ENCODE measurements at places on chromosomes 3 and 15. TPM values are rescaled to one million over a fixed set of nuclear protein-coding genes. Genes with fewer than 3 reads are reported as not detected.

- DNase-seq: no peak
Measured at GRCh38 chr15:51180011-51180410, 85.3 kb upstream of the TNFAIP8L3 start.

Gene RNF7
- 101 TPM for polyA plus RNA-seq

DNA sequence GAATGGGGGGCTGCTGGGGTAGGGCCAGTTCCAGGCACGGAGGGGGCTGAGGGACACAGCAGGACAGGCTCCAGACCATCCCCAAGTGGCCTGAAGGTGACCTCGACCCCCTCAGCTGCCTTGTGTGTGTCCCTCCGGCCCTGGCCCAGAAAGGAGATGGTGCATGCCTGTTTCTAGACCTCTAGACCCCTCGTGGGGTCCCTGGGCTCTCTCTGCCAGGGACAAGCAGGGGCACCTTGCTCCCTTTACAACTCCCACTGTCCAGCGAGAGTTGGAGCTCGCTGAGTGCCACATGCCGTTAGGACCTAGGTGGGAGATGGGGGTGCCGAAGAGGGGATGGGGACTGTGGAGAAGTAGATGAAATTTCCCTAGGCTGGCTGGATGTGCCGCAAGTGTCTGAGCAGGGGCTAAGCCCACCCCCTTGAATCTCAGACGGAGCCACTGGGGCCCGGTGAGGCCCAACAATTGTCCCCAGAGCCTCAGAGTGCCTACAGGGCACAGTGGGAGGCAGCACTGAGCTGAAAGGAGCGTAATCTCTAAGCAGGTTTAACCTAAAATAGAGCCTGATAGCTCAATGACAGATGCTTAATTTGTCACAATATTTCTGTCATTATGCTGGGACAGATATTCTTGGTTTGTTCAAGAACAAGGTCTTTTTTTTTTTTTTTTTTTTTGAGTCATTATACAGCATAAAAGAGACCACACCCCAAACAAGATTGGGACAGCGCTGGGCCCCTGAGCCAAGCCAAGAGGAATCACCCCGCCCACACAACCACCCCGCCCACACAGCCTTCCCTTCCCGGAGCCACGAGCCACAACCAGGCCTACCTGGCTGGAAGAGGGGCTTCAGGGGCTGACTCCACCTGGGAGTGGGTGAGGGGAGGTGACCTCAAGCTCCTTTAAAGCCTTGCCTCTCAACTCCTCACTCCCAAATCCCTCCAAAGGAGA lies 23.6 kb upstream of the KLF13 start:
- DNase-seq: no peak

- no peak for DNase-seq
Measured at GRCh38 chr3:152299249-152299976, 30.7 kb downstream of the MBNL1 start.

DNA sequence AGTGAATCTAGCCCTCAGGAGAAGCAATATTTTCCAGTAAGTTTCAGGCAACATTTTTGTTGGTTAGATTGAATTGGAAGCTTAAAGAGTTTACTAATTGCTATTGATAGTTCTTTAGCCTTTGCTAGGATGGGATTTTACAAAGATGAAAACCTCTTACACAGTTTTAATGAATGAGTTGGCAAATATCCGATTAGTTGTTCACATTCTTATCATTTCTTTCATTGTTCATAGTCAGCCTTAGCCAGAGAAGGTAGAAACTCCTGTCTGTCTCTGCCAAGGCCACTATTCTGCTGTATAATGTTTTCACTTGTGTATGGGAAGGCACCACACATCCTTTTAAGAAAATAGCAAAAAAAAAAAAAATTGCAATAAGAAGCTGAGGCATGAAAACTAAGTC lies 222.0 kb upstream of the MANF start:
- no peak for DNase-seq

GRCh38 chr3:126743350-126743749 lies 39.3 kb downstream of the CHCHD6 start:
- DNase-seq: no peak

Gene SLC28A1
- polyA plus RNA-seq: 0.23 TPM

Gene CD86
- polyA plus RNA-seq: 4.1 TPM

DNA sequence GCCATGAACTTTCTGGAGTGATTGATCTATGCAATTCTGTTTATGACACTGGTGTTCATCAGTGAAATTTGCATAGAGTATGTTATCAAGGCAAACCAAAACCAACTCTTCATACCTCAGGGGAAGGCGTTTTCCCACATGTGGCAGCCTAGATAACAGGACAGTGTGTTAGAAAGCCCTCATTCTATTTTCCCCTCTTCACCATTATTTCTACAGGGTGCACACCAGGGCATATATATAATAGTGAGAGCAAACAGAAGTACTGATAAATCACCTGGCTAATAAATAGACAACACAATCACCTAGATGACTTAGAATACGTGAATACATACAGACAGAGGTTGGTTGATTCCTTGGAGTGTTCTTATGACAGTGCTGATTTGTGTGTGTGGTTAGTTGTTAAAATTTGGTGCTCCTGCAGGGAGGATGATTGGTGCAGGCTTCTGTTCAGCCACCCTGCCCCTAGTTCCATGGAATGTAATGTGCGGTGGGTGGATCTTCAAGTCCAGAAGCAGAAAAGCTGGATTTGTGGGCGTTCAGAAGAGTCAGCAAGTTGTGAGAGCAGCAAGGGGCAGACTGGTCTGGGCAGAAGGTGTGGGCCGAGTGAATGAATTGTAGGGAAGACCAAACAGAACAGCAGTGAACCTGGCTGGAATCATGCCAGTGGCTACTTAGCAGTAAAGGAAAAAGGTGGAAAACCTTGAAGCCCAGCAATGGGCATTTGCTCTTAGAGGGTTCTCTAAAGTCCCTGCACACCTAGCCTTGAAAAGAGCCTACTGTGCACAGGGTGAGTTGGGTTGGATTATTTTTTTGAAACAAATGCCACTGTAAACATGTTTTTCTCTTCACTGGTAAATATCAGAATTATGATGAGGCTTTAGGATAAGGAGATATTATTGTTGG lies 11.7 kb upstream of the RARRES1 start:
- no peak for DNase-seq

DNA sequence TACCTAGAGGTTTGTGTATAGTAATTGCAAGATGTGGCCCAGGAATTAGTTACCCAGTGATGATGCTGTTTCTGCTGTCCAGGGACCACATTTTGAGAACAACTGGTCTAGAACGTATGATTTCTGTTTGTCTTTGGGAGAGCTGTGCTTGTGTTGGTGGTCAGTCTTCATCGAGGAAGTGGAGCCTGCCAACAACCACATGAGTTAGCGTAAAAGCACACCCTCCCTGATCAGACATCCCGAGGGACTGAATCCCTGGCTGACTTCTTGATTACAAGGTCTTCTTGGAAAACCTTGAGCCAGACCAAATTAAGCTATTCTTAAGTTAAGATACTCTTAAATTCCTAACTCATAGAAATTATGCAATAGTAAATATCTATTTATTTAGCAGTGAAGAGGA lies 81.7 kb upstream of the ZPLD1 start:
- no peak for DNase-seq

DNA sequence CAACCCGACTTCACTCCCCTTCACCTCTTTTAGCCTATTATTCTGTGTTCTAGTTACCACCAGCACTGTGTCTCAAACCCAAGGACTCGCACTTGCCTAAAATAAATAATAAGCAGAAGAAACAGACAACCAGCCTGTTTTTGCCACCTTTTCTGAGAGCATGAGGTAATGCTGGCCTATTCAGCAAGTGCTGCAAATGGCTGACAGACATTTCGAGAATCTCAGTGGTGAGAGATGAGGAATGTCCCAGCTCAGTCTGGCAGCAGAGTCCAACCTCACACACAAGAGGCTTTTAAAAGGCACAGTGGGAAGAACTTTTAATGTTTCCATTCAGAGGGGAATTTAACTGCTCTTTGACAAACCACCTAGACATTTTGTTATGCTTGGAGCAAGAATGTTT lies 143.3 kb upstream of the GMNC start:
- no peak for DNase-seq

DNA sequence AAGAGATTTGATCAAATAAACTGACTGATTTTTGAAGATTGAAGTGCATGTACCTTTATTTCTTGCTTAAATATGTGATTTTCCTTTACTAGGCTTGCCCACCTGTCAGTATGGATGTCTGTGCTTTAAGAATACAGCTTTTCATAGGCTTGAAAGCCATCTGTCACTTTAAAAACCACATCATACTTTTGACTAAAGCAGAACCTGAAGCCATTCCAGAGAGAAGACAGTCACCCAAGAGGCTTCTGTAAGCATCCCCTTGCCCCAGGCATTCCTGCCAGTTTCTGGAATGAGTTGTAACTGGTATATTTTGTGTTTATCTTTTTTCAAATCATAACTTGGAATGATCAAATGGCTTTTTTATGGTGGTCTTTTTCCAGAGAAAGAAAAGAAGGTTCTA lies 24.0 kb downstream of the HPS3 start:
- DNase-seq: no peak

DNA sequence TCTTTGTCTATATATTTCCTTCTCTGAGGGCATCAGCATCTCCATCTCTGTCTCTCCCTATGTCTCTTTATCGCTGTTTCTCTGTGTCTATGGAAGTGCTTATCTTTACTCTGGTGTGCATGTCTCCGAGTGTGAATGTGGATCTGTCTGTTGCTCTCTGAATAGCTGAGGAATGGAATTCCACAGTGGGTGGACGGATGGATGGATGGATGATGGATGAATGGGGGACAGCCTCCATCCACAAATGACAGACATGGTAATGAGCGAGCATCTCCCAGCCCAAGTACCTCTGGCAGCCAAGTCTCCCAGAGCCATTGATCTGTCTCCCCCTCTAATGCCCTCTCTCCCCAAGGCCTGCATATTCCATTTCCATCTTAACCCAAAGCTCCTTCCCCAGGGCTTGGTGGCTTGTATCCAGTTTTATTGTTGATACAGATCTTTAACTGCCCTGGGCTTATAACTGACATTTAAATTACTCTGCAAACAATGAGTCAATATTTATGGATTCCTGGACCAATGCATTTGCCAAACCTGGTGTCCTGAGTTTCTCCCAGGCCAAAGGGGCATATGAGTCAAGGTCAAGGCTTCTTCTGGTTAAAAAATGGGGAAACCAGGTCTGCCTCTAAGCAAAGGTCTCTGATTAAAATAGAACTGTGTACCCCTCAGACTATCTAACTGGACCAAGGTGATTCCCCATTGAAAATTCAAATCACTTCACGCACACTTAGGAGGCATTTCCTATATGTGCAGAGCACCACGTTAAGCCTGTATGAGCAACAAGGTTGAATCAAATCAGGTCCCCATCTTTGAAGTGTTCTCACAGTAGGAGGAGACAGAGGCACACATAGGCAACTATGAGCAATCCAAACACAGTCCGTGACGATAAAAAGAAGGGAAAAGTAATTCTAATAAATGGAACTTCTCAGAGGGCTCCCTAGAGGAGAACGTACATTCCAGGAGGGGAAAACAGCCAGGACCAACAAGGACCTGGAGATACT lies 109.9 kb downstream of the TLE3 start:
- DNase-seq: no peak

GRCh38 chr15:57797568-57798267 lies 91.2 kb downstream of the POLR2M start:
- no peak for DNase-seq

DNA sequence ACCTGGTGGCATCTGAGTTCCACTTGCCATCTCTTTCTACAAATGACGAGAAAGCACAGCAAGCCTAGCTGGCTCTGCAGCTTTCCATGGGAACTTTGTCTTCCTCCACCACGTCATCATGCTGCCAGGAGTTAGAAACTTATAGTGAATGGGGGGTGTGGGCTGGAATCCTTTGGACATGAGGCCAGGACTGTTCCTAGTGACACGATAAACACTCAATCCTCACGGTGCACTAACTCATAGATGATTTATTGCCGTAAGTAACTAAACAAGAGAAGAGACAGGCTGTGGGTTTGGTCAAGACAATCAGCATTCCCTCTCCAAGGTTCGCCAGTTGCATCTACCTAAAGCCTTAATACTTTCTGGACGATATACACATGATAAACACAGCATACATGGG lies 50.6 kb downstream of the OXNAD1 start:
- no peak for DNase-seq

- DNase-seq: peak; percentile 69
Measured at GRCh38 chr3:38039101-38039898, at the start of gene DLEC1. TSS of gene DLEC1 (plus strand) at chr3:38039208. CDS start at chr3:38039226, 18 bp downstream.

DNA sequence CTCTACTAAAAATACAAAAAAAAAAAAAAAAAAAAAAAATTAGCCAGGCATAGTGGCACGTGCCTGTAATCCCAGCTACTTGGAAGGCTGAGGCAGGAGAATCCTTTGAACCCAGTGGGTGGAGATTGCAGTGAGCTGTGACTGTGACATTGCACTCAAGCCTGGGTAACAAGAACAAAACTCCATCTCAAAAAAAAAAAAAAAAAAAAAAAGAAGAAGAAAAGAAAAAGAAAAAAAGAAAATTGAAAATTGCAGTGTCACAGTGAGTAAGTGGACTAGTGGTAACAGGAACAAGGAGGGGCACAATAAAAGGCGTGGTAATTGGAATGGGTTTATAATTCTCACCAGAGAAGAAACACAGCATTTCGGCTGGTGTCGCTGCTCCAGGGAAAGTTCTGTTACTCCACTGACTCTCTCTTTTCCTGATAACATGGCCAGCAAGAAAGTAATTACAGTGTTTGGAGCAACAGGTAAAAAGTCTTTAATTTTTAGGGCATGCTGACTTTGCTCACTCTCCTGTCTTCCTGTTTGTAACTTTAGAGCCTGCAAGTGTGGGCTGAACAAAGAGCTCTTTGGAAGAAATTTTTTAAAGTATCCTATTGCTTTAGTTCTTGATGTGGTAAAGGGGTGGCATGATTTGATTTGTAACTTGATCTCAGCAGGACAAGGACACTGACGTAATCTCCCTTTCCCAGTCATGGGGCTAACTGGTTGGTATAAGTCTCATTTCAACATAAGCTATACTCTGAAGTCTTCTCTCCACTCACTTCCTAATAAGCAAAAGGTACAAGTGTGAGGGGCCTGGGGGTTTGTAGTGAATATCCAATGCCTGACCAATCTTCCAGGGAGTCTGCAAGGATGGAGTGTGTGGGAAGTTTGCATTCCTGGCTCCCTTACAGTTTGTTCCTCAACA lies 22.1 kb upstream of the TRA2B start:
- no peak for DNase-seq

GRCh38 chr15:51121118-51121517 lies 26.4 kb upstream of the TNFAIP8L3 start:
- DNase-seq: no peak

Gene TRH
- 0.19 TPM for polyA plus RNA-seq

DNA sequence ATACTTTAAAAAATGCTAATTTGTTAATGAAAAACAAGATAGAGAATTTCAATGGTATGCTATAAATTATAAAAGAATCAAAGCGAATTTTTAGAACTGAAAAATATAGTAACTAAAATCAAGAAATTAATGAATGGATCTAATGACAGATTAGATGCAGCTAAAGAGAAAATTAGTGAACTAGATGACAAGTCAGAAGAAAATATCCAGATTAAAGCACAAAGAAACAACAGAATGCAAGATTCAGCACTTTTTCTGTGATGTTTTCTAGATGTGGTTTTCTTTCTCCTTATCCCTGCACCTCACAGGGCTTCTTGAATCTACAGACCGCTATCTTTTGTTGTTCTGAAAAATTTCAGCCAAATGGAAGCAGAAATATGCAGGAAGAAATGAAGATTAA lies 54.4 kb downstream of the INO80 start:
- no peak for DNase-seq

Gene SELENOS
- polyA plus RNA-seq: 38.5 TPM

Gene TEX55
- not detected for polyA plus RNA-seq

Gene SNX33
- polyA plus RNA-seq: 12.4 TPM
